Renal pelvis (tissue), 12 donors: ENCODE measurements at places on chromosomes 3 and 15. TPM values are rescaled to one million over a fixed set of nuclear protein-coding genes. Genes with fewer than 3 reads are reported as not detected.

RGMA gene
- 11.5 TPM for polyA plus RNA-seq

BCL2A1 gene
- polyA plus RNA-seq, result 0.25 TPM

CACNA2D2 gene
- 18.3 TPM for polyA plus RNA-seq

SMCO1 gene
- polyA plus RNA-seq, result not detected

DNA sequence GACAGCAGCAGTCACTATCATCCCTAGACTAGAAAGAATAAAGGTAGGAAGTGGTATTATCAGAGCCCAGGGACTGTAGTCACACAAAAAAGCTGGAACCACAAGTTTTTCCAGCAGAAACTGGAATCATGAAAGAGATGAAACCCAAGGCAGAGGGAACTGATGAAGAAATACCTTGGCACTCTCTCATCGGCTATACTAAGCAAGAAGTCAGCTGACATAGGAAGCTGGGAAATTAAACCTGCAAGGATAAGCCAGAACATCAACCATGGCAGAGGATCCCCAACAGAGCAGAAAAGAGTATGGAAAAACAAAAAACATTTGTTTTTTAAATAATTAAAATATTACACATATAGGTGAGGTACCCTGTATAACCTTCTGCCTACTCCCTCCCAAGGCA lies 86.5 kb downstream of the AQR start:
- no peak for DNase-seq

DNA sequence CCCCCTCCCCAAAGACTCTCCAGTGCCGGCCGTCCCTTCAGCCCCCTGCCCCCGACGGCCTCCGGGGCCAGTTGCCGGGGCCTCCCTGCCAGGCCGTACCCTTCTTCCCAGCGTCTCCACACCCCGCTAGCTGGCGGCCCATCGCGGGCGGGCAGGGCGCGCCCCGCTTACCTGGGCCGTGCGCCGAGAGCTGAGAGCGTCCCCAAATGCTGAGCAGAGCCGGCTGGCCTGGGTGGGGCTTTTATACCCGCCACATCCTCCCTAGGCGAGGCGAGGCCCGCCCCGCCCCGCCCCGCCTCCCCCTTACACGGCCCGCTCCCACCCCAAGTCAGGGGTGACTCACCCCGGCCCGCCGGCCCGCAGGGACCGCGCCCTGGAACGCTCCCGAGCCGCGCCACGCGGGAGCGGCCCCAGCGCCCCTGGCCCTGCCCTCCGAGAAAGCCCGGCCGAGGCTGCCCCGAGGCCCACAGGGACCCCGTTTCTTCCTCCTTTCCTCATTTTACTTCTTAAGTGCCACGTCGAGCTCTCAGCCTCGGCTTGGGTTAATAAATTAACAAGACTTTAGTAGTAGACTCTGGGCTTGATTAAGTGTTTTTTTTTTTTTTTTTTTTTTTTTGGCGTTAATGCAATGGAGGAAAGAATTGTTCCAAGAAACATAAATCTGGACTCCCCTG lies at the start of gene ANXA2:
Gene ANXA2, minus strand, starts transcription at position 215 of the 674 bp plus-strand sequence. CDS start 11,911 bp downstream, outside the sequence.
- DNase-seq, result peak; percentile 73

DNA sequence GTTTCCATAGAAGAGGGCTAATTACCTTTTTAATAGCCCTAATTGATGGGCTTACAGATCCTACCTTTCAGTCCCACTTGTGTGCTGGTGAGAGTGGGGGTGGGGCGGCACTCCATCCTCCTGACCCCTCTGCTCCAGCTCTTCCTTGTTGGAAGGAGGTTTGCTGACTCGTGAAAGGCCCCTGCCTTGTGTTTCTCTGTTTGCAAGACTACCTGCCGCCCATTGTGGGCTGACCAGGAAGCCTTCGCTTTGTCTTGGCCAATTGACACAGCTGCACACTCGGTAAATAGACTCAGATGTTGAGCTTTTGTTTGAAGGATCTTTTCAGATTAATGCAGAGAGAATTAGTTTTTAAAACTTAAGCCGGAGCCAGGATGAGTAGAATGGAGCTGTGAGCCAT lies 197.3 kb upstream of the HES1 start:
- no peak for DNase-seq

GRCh38 chr15:48924528-48925393 lies 39.0 kb downstream of the SHC4 start:
- no peak for DNase-seq

GRCh38 chr15:93982226-93982727 lies 249.1 kb upstream of the MCTP2 start:
- DNase-seq, result peak; percentile 31

DNA sequence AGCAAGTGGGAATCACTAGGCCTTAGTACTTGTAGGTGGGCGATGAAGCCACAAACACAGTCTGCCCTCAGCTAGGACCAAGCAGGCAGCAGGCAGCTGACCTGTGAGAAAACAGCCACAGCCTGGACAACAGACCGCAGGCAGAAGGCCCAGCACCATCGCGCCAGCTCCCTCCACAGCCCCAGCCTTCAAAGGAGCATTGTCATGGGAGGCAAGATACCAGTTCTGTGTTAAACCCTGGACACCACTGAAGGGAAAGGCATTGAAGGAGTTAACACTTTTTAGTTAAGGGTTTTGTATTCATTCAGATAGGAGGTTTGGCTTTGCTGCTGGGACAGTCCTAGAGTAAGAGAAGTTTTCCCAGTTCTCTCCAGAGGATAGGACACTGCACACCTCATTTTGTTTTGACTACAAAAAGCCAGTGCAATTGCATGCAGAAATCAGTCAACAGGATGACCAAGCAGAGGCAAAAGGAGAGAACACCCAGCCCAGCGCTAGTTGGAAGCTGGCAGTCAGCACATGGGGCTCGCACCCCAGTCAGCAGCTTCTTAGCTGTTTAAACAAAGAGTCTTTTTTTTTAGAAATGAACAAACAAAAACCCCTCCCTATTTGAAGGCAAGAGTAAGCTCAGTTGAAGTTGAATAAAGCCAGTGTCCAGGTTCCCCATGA lies 286.1 kb upstream of the TPM1 start:
- no peak for DNase-seq

GRCh38 chr3:186825294-186825821 lies 17.2 kb upstream of the ADIPOQ start:
- no peak for DNase-seq

GRCh38 chr15:61195116-61196002 lies 33.7 kb downstream of the RORA start:
- DNase-seq, result no peak
